ENCODE measurements at places on chromosomes 4 and X.
A peak's percentile ranks its signal among the peaks of the same experiment; 100 is the strongest.

GRCh38 chrX:123525123-123525725 lies 207.6 kb downstream of the THOC2 start:
- DNase-seq = no peak

GRCh38 chr4:95869961-95870500 lies 30.1 kb downstream of the PDHA2 start:
- no peak for DNase-seq

GRCh38 chrX:102958794-102959193 lies 21.7 kb downstream of the RAB40AL start:
- DNase-seq = no peak

- no peak for DNase-seq
Observed at GRCh38 chrX:111511477-111511876, at the start of gene SERTM2. TSS of gene SERTM2 (plus strand) at chrX:111511645. CDS start at chrX:111518858, 7,213 bp downstream.

- no peak for DNase-seq
Observed at GRCh38 chr4:87540146-87541058, 11.2 kb upstream of the SPARCL1 start.

DNA sequence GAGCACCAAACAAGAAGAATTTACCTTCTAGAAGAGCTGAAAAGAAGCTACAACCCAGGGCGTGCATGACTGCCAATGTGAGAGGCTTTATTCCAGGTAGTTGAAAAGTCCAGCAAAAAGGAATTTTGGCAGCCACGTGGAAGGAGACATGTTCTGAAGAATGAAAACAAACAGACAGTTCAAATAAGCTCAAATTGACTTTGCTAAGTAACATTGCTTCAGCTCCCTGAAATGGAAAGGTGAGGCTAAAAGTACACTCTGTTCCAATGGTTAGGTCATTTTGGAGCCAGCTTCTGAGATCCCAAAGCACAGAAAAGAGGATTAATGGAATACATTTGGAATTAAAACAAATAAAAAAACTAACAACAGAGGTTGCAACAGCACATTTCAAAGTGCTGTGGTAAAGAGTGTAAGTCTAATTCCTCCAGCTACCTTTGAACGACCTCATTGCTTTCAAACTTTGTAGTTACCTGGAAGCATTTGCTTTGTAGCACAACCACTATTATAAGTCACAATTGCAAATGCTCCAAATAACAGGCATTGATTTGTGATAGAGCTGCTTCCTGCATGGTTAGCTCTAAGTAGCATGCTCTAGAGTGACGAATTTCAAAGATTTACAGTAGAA lies 405.3 kb upstream of the EDA2R start:
- DNase-seq = no peak

- DNase-seq = no peak
Observed at GRCh38 chrX:107565931-107566603, 62.2 kb upstream of the PRPS1 start.

DNA sequence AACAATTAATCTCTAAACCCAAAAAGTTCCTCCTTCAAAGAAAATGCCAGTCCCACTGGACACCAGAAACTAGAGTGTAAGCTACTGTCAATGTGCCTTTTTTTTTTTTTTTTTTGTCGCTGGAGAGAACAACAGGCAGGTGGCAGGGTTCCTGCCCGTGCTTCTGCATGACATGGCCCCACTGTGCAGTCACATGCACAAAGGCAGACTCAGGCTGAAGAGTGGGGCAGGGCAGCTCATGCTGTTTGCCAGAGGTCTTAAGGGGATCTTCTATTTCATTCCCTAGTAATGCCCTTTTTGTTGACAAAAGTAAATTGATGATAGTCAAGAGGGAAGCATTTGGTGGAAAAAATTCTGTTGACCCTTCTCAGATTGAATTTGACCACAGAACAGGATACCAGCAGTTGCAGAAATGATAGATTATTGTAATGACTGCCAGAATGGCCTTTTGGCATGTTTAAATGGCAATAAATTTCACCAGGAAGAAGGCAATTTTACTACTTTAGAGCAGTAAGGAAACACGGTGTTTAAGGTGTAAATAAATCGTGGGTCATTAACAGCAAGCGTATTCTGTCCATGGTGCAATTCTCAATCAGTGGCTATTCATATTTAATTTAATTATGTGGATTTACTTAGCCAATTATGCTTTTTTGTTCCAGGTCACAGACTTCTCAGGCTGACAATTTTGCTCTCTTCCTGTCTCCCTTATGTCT lies 80.9 kb downstream of the NKX6-1 start:
- DNase-seq = no peak

- DNase-seq = no peak
Observed at GRCh38 chrX:38558686-38559085, 2.7 kb upstream of the TSPAN7 start.

DNA sequence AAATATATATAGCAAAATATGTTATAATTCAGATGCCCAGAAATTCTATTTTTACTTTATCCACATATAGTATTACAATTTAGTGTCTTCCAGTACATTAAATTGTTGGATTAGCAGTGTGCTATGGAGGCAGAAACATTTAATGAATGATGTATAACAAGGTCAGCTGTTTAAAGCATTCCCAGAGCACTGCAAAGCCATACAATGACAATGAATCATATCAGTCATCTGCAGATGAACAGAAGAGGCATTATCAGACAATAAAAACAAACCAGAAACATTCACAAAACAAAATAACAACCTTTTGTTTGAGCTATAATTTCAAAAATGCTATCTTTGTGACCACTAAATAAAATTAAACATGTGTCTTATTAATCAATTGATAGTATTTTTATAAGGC lies 524.2 kb downstream of the FAT4 start:
- DNase-seq = no peak

DNA sequence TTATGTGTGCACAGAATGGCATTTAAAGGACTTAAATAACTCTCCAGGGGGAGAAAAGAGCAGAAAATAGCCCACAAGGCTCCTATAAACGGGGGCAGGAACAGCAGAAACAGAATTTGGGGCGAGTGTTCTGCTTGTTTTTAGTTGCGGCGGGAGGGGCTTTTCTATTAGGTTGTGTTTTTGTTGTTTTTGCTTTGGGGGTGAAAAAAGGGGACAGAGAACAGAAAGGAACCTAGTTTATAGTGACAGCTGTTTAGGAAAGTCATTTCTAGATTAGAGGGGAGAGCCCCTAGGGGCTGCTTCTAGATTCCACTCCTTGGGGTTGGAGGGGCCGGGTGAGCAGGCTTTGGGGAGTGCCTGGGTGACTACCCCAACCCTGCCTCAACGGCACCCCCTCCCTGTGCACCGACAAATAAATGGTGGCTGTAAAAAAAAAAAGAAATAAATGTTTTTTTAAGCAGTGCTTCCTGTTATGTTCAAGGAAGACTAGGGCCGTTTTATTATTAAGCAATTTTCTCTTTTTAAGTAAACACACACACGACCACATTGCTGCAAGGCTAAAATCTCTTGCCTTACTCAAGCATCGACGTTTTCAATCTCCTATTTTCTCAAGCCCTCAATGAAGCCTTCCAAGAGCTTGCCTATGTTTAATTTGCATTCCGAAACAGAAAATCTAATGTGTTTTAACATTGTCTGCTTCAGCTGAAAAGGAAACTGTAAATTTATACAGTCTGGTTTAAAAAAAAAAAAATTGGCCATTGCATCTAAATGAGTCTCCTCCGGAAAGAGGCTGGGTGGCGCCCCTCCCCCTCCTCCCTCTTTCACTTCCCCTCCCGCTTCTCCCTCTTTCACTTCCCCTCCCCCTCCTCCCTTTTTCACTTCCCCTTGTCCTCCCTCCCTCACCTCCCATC lies 123.3 kb upstream of the TBL1X start:
- peak; percentile 55 for DNase-seq

GRCh38 chr4:3484057-3484973 lies 21.2 kb downstream of the DOK7 start:
- no peak for DNase-seq

DNA sequence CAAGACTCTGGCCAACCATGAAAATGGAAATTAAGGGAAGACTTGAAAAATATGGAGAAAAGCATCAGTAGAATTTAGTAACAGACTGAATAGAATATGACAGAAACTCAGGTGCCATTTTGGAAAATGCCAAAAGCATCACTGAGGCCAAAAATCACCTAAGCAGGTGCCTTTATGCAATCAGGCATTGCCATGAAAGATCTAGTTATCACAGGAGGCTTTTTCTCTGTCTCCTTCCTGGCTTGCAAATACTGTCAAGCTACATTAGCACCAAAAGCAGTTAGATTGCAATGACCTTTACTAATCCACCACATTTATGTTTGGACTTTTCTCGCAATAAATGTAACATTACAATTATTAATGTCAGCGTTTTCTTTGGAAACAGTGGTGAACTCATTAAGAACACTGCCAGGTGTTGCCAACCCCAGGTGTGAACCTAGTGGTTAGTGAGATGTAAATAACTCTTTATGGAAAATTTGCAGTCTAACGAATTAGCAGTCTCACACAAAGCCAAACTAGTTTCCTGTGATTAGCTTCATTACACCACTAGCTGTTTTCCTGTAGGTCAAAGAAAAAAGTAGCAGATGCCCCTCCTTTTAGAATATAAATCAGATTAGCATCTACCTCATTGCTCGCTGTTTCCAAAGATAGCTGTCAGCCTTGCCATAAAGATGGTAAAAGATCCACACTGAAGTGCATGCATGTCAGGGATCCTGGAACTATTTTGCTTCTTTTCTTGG lies 1568.4 kb upstream of the TENM3 start:
- no peak for DNase-seq

- no peak for DNase-seq
Observed at GRCh38 chrX:39017077-39017476, 215.8 kb downstream of the MID1IP1 start.

DNA sequence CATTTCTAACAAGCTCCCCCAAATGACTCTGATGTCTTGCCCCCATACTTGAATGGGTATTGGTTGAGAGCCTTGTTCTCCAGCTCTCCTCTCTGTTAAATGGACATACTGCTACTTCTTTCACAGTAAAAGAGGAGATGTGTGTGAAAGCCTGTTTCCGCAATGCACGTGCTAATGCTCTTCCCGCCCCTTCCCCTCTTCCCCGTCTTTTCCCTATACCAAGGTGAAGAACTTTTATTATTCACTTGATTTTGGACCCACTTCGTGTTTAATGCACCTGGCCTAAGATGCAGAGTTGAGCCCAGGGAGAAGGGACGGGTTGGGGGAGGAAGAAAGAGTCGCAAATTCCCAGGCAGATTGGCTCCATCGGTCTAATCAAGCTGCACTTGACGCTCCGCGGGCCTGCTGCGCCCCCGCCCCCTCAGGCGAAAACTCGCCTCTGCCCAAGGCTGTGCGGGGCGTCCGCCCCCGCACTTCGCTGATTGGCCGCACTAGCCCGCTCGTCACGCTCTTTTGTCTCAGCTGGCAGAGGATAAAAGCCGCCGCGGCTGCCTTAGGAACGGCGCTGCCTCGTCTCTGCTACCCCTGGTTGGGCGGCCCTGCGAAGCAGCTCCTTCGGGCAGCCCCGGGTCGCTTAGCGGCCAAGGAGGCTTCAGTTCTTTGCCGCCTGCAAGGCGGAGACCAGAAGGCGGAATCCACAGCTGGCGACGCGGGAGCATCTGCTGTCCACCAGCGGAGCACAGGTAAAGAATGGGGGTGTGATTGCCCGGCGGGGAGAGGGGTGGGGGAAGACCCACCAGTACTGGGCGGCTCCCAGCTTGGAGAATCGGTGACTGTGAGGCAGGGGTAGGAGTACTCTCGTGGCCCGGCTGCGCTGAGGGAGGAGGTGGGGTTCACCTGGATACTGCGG lies at the start of gene ZCCHC12:
Gene ZCCHC12 (plus strand): TSS at position 562 of the 910 bp plus-strand sequence. CDS start 1,421 bp downstream, outside the sequence.
- peak; percentile 39 for DNase-seq

DNA sequence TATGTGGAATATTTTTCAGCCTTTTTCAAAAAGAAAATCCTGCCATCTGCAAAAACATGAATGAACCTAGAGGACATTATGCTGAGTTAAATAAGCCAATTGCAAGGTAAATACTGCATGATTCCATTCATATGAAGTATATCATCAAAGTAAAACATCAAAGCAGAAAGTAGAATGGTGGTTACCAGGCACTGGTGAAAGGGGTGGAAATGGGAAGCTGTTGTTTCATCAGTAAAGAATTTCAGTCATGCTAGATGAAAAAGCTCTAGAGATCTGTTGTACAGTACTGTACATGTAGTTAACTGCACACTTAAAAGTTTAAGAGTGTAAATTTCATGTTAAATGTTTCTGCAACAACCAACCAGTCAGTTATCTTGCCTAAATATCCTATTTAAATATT lies 196.8 kb upstream of the ADGRL3 start:
- no peak for DNase-seq

DNA sequence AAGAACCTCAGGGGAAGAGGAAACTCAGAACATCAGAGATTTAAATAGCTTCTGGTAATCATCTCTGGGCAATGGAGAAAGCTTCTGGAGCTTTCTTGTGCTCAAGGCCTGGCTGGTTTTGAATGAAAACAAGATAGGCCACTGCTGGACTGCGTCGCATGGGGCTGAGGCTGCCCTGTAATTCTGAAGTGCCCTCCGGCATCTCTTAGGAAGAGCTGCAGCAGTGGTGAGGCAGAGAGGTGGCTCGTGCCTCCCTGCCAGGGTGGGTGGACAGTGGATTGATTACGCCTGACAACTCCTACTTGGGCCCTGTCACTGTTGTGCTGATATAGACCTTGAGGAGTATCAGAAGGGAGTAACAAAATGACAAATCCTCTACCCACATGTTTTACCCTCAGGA lies 279.7 kb downstream of the NR3C2 start:
- DNase-seq = no peak

DNA sequence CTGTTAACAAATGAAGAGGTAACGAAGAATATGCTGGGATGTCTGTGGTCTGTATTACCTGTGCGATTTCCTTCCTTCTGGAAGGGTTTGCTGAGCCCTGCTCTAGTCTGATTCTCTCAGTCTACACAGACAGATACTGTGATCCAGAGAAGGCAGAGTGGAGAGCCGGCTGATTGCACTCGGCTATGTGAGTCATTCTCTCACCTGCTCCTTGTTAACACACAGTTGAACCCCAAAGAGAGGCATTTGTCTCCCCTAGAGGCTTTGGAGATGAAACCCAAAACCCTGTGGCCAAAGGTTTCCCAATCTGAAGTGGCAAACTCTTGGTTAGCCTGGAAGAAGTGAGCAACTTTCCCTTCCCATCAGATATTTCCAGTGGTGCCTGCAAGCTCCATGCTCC lies 78.1 kb upstream of the GPC4 start:
- DNase-seq = no peak

- DNase-seq = no peak
Observed at GRCh38 chrX:137567682-137568232, 1.8 kb downstream of the ZIC3 start.

- no peak for DNase-seq
Observed at GRCh38 chrX:11197671-11198070, 86.5 kb downstream of the HCCS start.

DNA sequence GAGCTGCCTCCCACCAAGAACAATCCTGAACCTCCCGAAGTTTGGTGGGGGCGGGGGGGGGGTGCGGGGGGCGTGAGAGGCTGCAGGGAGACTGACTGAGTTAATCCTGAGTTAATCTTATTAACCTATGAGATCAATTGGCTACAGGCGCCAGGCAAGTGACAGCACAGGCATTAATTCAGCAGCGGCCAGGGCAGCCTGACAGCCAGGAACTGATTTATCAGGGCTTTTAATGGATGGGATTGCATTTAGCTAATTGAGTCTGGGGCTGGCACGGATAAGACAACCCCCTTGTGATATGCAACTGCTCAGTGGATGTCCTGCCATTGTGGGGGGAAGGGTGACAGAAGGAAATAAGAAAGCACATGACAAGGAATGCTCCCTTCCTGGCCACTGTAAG lies 16.3 kb downstream of the RTL5 start:
- no peak for DNase-seq
